ENCODE measurements at places on chromosomes 5 and 9. TPM values are rescaled to one million over a fixed set of nuclear protein-coding genes. Genes with fewer than 3 reads are reported as not detected.

DAB2IP gene
- 16.5 TPM for total RNA-seq

FOXD4L5 gene
- under 0.01 TPM for total RNA-seq

NUTM2F gene
- total RNA-seq = not detected

PCDHGC5 gene
- total RNA-seq = 2.6 TPM

NPR3 gene
- 14.9 TPM for total RNA-seq

PCDHA10 gene
- total RNA-seq = 0.26 TPM

STC2 gene
- total RNA-seq = 110 TPM

RLN2 gene
- not detected for total RNA-seq

OMD gene
- total RNA-seq = 0.17 TPM

TMEM174 gene
- not detected for total RNA-seq

RETREG1 gene
- total RNA-seq = 0.51 TPM

ABLIM3 gene
- 48.1 TPM for total RNA-seq

SLC45A2 gene
- total RNA-seq = under 0.01 TPM

GABRP gene
- total RNA-seq = not detected

PPP2R2B gene
- total RNA-seq = 1.5 TPM

NME5 gene
- 2.5 TPM for total RNA-seq

PPP3R2 gene
- not detected for total RNA-seq

ELOVL7 gene
- under 0.01 TPM for total RNA-seq

HTR4 gene
- total RNA-seq = not detected

SPINK4 gene
- not detected for total RNA-seq

JAKMIP2 gene
- 1.3 TPM for total RNA-seq

TMEM250 gene
- total RNA-seq = 48.0 TPM

ADCY2 gene
- under 0.01 TPM for total RNA-seq

NUDT12 gene
- 15.4 TPM for total RNA-seq

OBP2B gene
- total RNA-seq = not detected

PCDHA9 gene
- 0.26 TPM for total RNA-seq

SLC36A2 gene
- total RNA-seq = not detected

OR1Q1 gene
- total RNA-seq = not detected

TAL2 gene
- not detected for total RNA-seq

TAF11L12 gene
- total RNA-seq = not detected

LECT2 gene
- total RNA-seq = not detected

PHYHD1 gene
- 20.0 TPM for total RNA-seq

PDCD1LG2 gene
- total RNA-seq = 6.9 TPM

NKD2 gene
- total RNA-seq = under 0.01 TPM

MFAP3 gene
- 65.2 TPM for total RNA-seq

PDE8B gene
- 0.26 TPM for total RNA-seq

C1QTNF3 gene
- total RNA-seq = 1.2 TPM

C5orf46 gene
- total RNA-seq = not detected

COL23A1 gene
- not detected for total RNA-seq
